ENCODE measurements at places on chromosomes 16 and 17.

- no peak for DNase-seq
Observed at GRCh38 chr17:8822401-8823035, 23.4 kb upstream of the MFSD6L start.

DNA sequence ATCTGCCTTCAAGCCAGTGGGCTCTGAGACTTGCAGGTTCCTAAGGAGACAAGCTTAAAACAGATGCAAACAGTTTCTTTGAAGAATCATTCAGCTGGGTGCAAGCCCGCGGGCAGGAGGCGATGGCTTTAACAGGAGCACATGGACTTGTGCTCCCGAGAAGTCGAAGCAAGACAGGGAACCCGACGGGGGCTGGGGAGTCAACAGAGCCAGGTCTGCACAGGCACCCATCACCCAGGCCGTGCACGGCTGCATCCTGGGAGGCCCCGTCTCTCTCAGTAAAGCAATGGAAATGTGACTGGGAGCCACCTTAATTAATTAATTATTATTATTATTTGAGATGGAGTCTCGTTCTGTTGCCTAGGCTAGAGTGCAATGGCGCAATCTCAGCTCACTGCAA lies 333 bp upstream of the PTX4 start:
- no peak for DNase-seq

- DNase-seq = no peak
Observed at GRCh38 chr17:67105213-67105612, 60.9 kb downstream of the CACNG1 start.

DNA sequence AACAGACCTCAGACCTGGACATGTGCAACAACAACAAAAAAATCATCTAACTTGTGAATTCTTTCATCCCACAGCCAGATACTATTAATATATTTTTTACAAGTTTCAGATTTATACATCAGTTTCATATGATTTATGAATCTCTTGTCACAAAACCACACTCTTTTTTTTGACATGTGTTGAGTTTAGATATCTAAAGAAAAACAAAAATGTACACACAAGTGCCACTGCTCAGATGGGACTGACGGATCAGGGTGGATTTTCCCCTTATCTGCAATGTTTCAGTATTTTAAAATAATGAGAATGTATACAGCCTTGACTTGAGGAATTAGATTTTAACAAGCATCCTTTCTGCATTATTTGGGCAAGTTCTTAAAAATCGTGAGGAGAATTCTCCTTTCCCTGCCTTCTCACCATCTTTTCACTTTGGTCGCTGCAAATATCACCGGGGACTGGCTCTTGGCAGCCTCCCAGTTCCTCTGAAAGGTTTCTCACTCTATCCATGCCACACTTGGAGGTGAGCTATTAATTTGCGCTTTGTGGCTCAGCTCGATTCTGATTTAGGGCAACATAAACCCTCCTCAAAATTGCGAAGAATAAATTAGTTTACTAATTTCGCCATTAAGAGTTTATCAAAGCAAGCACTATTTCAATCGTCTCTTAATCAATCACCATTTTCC lies 225.7 kb downstream of the XYLT1 start:
- DNase-seq = no peak

- DNase-seq = no peak
Observed at GRCh38 chr16:76081967-76082366, 195.2 kb upstream of the CNTNAP4 start.

- DNase-seq = no peak
Observed at GRCh38 chr17:21124086-21124485, 2.7 kb upstream of the DHRS7B start.

DNA sequence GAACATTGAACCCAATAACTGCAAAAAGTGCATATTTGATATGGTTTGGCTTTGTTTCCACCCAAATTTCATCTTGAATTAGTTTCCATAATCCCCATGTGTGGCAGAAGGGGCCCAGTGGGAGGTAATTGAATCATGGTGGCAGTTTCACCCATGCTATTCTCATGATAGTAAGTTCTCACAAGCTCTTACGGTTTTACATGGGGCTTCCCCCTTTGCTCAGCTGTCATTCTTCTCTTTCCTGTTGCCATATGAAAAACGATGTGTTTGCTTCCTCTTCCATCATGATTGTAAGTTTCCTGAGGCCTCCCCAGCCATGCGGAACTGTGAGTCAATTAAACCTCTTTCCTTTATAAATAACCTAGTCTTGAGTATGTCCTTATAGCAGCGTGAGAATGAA lies 127.6 kb downstream of the CHD9NB start:
- peak; percentile 10 for DNase-seq

DNA sequence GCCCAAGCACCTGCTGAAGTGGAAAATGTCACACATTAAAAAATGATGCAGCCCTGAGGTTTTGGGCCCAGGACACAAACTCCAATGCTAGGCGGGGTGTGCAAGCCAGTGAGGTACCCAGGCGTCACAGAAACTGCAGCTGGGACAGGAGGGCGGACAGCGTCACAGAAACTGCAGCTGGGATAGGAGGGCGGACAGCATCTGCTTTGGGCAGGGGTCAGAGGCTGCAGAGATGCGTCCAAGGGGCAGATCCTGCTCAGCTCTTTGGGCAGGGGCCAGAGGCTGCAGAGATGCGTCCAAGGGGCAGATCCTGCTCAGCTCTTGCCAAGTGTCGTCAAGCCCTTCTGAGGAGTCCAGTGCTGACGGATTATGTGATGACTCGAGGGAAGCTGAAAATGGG lies 43.9 kb upstream of the RCVRN start:
- DNase-seq = no peak

DNA sequence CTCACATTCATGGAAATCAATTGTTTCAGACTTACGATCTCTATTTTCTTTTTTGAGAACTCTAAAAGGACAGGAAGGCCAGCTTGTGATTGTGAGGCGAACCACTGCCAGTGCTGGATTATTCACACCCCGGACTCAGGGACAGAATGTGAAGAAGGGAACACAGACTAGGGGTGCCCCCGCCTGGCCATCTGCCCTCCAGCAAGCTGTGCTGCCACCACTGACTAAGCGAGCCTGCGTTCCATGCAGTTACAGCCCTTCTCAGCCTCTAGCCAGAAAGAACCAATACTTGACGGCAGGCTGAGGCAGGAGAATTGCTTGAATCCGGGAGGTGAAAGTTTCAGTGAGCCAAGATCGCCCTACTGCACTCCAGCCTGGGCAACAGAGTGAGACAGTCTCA lies 2.8 kb downstream of the HAGH start:
- peak; percentile 54 for DNase-seq

- DNase-seq = peak; percentile 73
Observed at GRCh38 chr16:20849589-20850390, 43.5 kb downstream of the REXO5 start.

- no peak for DNase-seq
Observed at GRCh38 chr17:75731716-75732498, 10.6 kb downstream of the ITGB4 start.

DNA sequence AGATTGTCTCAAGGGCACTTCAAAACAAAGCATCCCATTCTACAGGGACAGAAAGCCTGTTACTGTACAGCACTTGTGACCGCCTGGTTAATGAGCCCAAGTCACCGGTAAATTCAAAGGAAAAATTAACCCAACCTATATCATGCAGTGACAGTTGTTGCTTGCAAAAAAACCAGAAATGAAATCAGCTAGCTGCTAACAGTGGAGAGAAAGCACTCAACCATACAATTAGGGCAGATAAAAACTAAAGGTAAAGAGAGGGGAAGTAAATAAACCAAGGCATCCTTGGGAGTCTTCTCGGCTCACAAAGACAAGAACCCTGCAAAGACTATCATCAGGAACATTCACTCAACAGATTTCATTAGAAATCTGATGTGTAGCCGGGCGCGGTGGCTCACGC lies 5.9 kb downstream of the RETREG3 start:
- DNase-seq = no peak

DNA sequence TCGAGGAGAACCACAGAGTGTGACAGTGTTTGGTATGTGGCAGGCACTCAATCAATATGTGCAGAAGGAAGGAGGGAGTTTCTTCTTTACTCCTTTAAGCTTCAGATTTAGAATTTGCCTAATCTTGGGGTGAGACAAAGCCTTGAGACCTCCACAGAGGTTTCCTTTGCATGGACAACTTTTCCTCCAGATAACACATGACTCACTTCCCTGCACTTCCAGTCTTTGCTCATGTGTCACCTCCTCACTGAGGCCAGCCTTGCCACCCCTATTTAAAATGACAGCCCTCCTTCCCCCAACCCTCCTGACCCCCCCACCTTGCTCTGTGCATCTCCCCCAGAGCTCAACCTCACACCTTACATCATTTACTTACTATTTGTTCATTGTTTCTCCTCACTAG lies 17.4 kb upstream of the NOS2 start:
- peak; percentile 72 for DNase-seq

DNA sequence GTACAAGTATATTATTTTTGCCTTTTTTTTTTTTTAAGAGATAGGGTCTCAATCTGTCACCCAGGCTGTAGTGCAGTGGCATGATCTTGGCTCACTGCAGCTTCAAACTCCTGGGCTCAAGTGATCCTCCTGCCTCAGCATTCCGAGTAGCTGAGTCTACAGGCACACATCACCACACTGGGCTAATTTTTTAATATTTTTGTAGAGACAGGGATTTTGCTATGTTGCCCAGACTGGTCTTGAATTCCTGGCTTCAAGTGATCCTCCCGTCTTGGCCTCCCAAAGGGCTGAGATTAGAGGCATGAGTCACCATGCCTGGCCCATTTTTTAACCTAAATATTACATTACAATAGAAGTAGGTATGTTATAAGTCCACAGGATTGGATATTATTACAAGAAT lies 3.2 kb downstream of the TERB1 start:
- DNase-seq = no peak

DNA sequence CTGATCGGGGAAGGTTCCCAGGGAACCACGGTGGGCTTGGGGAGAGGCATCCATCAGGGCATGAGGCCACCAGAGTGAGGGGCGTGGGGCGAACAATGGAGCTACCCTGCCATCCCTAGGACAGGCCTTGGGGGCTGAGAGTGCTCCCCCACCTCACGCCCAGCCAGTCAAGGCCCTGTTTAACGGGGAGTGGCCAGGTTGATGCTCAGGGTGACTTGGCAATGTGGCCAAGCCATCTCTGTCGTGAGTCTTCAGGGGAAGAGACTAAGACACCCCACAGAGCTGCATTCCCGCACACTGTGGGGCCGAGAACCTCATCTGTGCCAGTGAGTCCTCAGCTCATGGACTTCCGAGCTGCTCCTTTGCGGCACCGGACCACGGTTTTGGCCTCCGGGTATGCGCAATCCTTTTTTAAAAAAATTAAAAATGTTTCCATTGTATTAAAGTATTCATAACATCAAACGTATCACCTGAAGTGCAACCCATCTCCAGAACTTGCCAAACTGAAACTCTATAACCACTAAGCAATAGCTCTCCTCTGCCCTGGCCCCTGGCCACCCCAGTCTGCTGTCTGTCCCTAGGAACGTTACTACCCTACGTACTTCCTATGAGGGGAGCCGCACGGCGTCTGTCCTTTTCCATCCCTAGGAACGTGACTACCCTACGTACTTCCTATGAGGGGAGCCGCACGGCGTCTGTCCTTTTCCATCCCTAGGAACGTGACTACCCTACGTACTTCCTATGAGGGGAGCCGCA lies 71.8 kb upstream of the DOC2B start:
- no peak for DNase-seq

GRCh38 chr17:74671031-74671771 lies 41.5 kb downstream of the CD300LF start:
- peak; percentile 82 for DNase-seq

DNA sequence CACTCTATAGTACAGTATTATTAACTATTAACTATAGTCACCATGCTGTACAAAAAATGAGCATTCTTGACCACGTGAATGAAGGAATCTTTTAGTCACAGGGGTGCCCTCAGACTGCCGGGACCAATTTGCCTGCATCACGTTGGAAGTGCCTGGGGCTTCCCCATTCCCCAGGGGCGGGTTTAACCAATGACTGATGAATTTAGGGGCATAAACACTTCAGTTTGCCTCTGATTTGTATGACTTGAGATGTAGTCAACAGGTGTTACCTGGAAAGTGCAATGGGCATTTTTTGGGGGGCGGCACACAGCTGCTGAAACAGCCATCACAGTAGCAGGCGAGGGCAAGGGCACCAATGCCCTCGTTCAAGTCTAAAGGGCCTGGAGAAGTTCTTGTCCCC lies 8.7 kb upstream of the PYY start:
- DNase-seq = no peak

DNA sequence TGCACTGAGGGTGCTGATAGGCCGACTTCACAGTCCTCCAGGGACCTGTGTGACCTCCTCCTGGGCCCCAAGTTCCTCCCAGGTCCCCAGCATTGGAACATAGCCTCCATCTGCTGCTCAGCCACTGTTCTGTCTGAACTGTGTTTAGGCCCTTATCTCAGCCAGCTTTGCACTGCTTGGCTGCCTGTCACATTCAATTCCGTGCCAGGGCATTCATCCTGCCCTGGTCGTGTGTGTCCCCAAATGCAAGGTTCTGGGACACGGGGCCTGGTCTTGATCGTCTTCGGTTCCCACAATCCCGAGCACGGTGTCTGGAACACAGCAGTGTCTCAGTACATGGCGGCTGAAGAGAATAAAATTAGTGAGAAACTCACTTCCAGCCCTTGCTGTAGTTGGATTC lies 69.9 kb upstream of the NFAT5 start:
- no peak for DNase-seq

GRCh38 chr17:66727634-66728570 lies 107.0 kb upstream of the CACNG5 start:
- DNase-seq = peak; percentile 86

GRCh38 chr17:28366605-28367004 lies 1.6 kb upstream of the SEBOX start:
- no peak for DNase-seq

DNA sequence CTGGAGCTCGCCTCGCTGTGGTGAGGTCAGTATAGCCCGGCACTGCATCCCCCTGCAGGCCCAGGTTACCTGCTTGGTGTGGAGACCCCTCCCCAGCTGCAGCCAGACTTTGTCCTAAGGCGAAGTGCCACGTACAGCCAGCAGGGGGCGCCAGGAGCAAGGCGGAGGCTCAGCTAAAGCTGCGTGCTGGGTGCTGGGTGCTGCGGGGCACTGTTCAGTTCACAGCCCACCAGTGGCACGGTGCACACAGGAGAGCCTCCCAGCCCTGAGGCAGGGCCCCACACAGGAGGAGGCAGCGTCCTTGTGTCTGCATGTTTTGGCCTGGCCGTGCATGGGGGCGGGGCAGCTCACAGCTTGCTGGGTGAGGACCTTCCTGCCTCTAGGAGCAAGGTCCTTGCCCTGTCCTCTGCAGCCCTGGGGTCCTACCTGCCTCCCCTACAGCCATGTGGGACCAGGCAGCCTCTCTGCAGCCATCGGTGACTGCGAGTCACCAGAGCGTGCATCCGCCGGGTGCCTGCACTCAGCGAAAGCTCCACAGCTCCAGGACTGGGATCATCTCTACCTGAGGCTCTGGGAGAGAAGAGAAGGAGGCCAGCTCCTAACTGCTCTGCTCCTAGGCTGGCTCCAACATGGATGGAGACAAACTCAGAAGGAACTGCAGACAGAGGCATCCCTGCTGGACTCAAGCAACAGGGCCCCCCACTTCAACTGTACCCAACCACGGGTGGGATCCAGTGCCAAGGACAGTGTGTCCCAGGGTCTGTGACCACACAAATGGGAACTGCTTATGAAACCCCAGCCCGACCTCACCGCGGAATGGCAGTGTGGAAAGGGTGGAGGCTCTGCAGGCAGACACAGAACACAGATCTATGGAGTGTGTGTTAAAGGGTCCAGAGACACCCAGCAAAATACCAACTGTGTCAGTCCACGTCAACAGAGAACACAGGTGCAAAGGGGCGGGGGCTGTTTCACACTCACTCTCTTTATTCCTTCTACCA lies 19.0 kb downstream of the SLC7A5 start:
- peak; percentile 57 for DNase-seq

- no peak for DNase-seq
Observed at GRCh38 chr17:79305376-79305767, 230.7 kb downstream of the ENGASE start.
